ENCODE measurements at places on chromosomes 7 and 10.

DNA sequence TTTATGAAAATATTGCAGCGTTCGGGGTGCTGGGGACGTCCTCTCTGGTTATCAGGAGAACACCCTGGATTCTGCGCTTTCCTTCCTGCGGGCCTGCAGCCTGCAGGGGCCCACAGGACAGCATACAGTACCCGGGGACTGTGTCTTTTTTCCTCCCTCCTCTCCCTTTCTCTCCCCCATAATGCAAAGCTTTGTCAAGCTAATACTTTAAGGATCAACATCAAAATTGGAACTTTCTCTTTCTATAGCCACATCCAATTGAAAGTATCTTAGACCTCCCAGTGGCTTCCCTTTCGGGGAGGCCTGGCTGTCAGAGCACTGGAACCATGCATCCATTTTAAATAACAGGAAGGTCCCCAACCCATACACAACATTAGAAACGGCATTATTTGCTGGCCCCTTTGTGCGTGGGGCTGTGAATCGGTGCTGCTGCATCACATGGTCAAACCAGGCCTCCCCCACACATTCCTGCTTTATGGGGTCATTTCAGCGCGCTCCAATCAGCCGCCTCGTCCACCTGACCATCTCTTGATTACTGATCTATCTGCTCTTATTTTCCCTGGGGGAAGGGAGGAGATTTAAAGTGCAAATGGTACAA is 505.1 kb downstream of the DNAJB6 start:
- DNase-seq: no peak

DNA sequence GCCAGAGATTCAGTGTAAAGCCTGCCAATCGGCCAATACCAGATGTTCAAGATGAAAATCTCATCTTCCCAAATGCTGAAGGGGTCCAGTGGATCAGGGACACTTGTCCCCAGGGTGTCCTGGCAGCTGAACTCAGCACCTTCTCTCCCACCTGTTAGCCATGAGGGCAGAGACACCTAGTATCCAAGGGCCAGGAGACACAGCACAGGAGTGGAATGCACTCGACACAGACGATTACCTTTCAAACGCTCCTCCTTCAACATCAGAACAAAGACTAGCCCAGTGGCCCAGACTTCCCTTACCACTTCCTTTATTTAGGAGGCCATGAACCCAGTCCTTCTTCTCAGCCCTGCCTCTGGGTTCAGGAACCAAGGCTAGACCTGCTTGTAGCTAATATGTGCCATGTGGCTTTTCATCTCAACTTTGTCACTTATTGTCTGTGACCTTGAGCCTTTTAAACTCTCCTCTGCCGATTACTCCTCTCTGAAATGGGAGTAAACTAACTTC is 180.3 kb upstream of the PLXNA4 start:
- no peak for DNase-seq

- DNase-seq: peak; percentile 64
These were observed 107.8 kb upstream of the PPP1R3A start for GRCh38 chr7:114026486-114027089.

DNA sequence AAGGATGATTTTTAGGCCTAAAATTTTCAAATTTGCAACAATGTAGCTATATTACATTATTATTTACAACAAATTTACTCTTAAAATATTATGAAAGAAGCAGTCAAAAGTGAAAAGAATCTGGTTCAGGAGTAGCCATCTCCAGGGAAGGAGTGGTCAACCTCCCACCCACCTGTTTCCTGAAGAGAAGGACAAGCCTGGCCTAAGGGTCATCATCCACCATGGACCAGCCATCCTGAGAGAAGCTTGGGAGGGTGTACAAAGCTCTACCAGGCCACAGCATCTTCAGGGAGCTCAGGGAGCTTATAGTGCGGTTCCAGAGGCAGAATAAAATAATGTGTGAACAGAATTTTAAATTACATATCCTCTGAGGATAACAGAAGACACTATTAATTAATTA is 38.1 kb downstream of the COL1A2 start:
- no peak for DNase-seq

GRCh38 chr7:158702196-158702595 is 2.4 kb downstream of the NCAPG2 start:
- no peak for DNase-seq

DNA sequence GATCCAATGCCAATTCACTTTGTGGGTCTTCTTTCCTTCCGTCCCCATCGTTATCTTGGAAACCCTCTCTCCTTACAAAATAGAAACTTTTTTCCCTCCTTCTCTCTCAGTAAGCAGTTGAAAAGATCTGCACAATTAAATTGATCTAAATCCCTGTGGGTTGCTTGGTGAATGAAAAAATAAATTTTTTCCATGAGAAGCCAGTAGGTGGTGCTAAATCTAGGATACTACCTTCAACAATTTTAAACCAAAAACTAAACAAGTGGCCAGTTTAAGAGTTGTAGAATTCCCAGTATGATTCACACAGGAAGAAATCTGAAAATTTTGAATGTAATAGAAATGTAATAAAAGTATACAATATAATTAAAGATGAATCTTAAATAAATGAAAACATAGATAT is 990.3 kb upstream of the ZNF722 start:
- no peak for DNase-seq

GRCh38 chr7:46189255-46189790 is 268.3 kb upstream of the IGFBP3 start:
- no peak for DNase-seq

GRCh38 chr10:55146032-55146431 is 345.0 kb upstream of the PCDH15 start:
- DNase-seq: no peak

GRCh38 chr7:136976504-136977251 is 108.2 kb downstream of the CHRM2 start:
- DNase-seq: no peak

- DNase-seq: no peak
These were observed 570.2 kb downstream of the PHTF2 start for GRCh38 chr7:78368771-78369170.

GRCh38 chr7:2972835-2973161 is 70.9 kb downstream of the CARD11 start:
- DNase-seq: no peak

GRCh38 chr7:134176037-134176350 is 48.9 kb downstream of the LRGUK start:
- DNase-seq: no peak

DNA sequence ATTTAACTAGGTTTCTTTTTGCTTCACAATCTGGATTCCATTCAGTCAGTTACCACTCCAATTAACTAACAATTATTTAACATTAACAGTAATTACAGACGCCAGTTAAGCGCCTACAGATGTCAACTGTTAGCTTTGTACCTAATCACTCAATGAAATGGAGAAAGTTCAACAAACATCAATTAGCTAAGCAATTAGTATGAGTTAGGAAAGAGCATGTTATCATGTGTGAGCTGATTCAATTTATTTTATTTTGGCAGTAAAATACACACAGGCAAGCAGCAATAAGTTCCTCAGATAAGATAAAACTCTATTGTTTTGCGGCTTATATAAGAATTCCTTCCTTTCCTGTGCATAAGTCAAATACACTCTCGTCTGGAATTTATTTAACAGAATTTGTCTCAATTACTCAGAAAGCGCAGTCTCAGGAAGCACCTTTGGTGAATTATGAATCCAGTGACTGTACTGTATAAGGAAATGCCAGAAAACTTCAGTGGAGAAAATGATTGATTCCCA is 427.1 kb upstream of the GALNT17 start:
- no peak for DNase-seq

DNA sequence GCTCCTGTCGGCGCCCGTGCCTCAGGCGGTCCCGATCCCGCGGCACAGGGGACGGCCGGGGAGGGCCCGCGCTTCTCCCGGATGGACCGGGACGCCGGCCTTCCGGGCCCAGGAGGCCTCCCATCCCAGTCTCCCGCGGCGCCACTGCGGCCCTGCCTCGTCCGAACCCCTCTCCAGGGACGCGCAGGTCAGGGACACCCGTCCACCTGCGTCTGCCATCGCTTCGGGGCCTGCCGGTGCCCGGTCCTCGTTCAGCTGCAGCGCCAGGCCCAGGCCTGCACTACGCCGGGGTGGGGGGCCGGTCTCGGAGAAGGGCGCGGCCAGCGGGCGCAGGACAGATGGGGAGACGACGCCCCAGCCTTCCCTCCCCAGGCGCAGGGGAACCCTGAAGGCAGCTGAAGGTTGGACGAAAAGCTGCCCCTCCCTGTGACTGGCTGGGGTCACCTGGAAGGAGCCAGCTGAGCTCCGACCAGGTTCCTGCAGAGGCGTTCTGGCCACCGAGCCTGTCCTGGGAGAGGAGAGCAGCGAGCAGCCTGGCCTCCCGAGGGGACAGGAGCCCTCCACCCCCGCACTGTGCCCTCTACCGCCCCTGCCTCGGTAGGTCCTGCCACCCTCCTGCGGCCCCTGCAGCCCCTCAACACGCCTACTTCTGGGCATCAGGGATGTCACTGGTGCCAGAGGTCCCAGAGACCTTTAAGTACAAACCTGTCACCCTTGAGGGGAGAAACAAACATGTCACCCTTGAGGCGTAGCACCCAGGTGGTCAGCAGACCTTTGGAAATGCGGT is 84.3 kb downstream of the LANCL2 start:
- DNase-seq: no peak

DNA sequence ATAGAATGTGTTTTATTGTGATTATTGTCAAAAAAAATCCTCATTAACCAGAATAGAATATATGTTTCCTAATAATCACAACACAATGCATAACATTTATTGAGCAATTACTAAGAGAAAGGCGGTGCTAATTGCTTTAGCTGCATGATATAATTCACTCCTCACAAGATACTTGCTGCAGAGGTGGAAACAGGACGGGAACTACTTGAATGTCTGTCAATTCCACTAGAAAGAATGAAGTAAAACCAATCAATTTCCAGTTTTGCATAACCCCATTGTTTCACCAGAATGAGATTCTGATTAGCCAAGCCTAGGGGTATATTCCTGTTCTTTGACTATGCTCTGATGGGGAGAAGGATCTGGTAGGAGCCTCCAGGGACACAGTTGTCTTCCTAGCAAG is 239.1 kb upstream of the NRP1 start:
- no peak for DNase-seq

GRCh38 chr7:112580717-112581435 is 100.1 kb downstream of the LSMEM1 start:
- DNase-seq: no peak

GRCh38 chr10:102327002-102327401 is 68.5 kb upstream of the NFKB2 start:
- no peak for DNase-seq

- no peak for DNase-seq
These were observed 85.8 kb downstream of the MKX start for GRCh38 chr10:27659786-27660185.

GRCh38 chr10:114401195-114401791 is 3.0 kb downstream of the AFAP1L2 start:
- no peak for DNase-seq

GRCh38 chr10:46515366-46515765 is 41.1 kb downstream of the GPRIN2 start:
- no peak for DNase-seq

GRCh38 chr10:128000471-128001362 is 93.8 kb downstream of the PTPRE start:
- no peak for DNase-seq

- no peak for DNase-seq
These were observed 153.8 kb upstream of the COL1A2 start for GRCh38 chr7:94240902-94241301.

DNA sequence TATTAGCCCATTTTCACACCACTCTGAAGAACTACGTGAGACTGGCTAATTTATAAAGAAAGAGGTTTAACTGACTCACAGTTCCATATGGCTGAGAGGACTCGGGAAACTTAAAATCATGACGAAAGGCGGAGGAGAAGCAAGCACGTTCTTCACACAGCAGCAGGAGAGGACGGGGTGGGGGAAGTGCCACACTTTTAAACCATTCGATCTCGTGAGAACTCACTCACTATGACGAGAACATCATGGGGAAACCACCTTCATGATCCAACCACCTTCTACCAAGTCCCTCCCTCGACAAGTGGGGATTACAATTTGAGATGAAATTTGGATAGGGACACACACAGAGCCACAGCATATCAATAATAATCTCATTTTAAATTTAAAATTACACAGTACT is 80.2 kb downstream of the VWDE start:
- DNase-seq: no peak

DNA sequence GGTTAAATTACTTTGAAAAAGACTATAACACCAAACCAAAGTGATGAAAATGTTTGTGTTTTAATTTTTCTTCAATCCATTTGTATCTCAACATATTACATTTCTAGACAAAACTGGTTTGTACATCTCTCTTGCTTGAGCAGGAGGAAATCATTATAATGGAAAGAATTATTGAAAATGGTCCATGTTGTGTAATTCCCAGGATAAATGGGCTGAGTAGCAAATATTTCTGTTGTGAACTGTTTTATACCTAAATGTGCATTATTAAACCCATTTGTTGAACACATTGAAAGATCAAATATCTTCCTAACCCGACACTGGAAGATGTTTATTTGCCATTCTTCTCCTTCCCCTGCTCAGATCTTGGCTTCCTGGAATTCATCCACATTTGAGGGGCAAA is 14.1 kb upstream of the CDK6 start:
- DNase-seq: no peak

- no peak for DNase-seq
These were observed 3.2 kb downstream of the MAFK start for GRCh38 chr7:1533547-1534329.

DNA sequence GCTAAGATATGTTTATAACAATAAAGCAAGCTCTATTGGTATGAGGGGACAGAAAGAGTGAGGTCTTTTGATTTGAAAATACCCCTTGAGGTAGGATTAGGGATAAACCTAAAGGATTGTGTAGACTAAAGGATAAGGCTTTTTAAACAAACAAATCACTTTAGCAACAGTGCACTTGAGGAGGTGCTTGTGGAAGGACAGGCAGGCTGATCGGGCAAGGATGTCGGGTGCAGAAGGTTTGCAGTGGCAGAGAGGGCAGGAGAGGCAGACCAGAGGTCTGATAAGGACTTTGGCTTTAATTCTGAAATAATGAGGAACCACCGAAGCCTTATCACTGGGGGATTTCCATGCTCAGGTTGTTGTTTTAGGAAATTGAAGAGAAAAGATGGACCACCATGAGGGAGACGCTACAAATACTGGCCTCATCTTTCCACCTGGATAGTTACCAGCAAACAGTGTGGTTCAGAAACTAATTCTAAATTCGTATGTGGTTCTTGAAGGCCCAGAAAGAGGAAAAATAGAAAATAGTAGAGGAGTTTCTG is 119.5 kb upstream of the KLF6 start:
- no peak for DNase-seq

- DNase-seq: no peak
These were observed 28.5 kb downstream of the DNAJB9 start for GRCh38 chr7:108598153-108598552.

DNA sequence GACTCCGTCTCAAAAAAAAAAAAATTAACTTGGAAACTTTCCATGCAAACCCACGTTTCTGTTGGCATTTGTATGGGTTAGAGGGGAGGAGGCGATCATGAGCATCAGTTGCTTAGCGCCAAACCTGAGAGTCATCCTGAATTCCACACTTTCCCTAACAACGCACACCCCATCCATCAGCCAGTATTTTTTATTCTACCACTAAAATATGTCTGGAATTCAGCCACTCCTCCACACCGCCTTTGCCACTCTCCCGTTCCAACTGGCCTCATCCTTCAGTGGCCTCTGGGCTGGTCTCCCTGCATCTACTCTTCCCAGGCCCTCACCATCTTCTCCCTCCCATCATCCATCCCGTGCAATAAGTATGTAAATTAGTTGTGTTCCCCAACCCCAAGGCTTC is 4.7 kb upstream of the LMBR1 start:
- DNase-seq: no peak
